ENCODE measurements at places on chromosomes 1 and 21. TPM values are rescaled to one million over a fixed set of nuclear protein-coding genes. Genes with fewer than 3 reads are reported as not detected.

Gene LRRC53
- total RNA-seq = not detected

Gene C1orf105
- total RNA-seq = not detected

Gene RNF2
- total RNA-seq = 35.1 TPM

Gene CD48
- total RNA-seq = not detected

Gene YIPF1
- 37.3 TPM for total RNA-seq
